Type B pancreatic cell (in vitro differentiated cells): ENCODE measurements at places on chromosomes 6 and 20. TPM values are rescaled to one million over a fixed set of nuclear protein-coding genes. Genes with fewer than 3 reads are reported as not detected.
A peak's percentile ranks its signal among the peaks of the same experiment; 100 is the strongest.

DNA sequence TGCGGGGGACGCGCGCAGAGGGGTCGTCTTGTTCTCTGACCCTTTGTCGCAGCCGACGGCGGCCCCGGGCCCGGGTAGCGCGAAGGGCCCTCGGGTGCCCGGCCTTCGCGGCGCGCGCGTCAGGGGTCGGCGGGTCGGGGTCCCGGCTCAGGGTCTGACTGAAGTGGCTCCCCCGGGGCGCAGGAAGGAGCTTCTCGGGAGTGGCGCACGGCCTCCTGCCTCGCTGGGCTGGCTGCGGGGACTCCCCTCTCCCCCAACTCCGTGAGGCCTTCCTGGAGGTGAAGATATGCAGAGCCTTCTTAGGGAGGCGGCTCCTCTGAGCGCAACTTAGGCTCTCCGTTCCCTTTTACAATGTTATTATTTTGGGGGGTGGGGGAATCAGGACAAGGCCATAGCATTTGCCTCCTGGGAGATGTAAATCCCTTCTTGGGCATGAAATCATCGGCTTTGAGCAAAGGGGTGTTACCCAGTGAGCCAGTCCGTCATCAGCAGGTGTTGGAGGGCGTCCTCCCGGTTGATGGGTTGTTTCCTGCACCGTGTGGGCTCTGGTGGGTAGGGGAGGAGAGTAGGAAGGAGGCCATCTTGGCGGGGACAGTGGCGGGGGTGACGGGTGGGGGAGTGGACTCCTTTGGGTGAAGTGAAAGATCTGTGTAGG is 523 bp downstream of the CDS2 start:
- DNase-seq, result peak; percentile 66

Gene CRISP3
- total RNA-seq, result 57.4 and 120 TPM in 2 replicates

DNA sequence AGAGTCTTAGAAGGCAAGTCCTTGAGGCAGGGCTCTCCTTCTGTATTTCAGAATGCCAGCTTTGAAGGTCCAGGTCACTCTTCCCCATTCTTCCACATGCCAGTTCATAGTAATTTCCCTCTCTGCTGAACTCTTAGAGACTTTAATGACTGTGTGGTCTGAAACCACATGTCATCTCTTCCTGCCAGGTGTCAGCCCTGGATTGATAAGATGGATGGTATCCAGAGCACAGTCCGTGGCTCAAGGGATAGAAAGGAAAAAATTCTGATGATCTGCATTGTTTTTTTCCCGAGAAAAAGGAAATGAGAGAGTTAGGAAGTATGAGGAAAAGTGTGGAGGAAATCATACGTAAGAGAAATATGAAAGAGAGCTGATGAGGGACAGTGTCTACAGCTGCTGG is 250.9 kb downstream of the TPBG start:
- no peak for DNase-seq

Gene NT5E
- total RNA-seq, result 6.6 and 11.6 TPM in 2 replicates

DNA sequence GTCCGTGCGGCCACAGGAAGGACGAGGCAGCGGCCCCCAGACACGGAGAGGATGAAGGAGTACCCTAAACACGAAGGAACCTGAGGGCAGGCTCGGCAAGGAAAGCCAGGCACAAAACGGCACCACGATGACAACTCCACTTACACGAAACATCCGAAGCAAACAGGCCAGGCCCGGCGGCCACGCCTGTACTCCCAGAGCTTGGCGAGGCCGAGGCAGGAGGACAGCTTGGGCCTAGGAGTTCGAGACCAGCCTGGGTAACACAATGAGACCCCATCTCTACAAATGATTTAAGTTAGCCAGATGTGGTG is 13.4 kb downstream of the KCNQ2 start:
- no peak for DNase-seq

DNA sequence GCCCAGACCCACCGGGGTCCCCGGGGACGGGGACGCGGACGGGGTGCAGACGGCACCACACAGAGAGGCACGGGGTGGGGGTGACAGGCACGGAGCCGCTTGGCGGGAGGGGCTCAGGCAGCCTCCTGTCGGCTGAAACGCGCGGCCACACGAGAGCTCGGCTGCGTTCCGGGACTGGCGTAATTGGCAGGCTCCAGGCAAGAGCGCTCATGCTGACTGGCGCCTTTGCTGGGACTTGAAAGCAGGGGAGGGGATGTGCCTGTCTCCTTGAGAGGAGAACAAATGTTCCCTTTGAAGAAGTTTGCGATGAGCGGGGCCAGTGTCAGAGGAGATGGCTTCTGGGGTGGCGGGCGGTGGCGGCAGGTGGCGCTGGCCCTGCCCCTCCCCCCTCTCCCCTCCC is 25.8 kb downstream of the BHLHE23 start:
- no peak for DNase-seq

DNA sequence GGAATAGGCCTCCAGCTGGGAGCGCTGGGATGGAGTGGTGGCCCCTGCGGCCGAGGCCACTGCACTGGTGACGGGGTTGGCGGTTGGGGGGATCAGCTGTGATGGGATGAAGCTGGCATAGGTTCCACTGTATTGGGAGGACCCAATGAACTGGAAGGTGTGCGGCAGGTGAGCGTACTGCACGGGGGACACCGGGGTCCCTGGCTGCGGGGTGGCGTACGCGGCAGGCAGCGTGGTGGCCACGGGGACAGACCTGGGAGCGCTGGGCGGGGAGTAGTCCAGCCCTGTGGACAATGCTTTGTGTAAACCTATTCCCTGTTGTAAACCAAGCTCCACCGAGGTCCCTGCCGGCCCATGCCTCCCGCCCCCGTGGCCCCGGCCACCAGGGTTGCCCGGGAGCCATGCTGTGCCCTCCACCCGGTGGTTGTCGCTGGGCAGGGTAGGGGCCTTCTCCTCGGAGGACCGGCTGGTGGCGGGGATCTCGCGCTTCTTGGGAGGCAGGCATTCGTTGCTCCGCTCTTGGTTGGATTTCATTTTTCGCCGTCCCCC is 89.5 kb downstream of the GMPR start:
- DNase-seq, result no peak

GRCh38 chr6:32114796-32115195 is 5.7 kb upstream of the TNXB start:
- DNase-seq, result no peak

Gene CPXM1
- 6.6 and 106 TPM in 2 replicates for total RNA-seq

DNA sequence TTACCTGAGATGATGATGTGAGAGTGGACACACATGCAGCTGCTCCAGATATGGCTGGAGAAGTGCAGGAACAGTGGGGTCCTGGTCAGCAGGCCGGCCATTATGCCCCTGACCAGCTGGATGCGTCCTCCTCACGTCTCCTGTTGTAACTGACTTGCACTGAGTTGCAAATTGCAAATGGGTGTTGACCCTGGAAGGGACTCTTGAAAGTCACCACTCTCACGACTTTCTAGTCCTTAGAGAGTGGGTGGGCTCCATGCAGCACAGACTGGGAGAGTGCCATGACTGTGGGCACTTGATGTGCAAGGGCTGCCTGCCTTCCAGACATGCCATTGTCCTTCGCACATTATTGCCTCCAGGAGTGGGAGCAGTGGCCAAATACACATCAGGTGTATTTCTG is 10.8 kb downstream of the FAM83D start:
- DNase-seq, result no peak

Gene MYLIP
- 44.4 and 54.9 TPM in 2 replicates for total RNA-seq

DNA sequence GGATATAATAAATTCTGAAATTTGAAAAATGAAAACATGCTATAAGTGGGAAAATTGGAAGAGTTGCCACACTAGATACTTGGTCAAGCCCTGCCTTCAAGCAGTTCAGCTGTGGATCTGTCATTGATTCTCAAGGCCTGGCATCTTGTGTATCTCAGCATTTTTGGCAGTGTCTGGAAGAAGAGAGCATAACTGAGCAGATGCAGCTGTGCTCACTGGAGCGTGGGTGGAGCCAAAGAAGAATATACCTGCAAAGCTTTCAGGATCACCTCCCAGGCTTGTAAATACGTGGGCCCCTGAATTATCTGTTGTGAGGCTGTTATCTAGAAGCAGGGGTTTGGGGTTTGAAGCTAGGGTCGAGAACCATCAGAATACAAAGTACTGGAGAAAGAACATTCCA is 31.3 kb upstream of the CHD6 start:
- no peak for DNase-seq

Gene PROCR
- total RNA-seq, result 0.76 and 5.8 TPM in 2 replicates

Gene PAK5
- 0.69 and 1.8 TPM in 2 replicates for total RNA-seq

DNA sequence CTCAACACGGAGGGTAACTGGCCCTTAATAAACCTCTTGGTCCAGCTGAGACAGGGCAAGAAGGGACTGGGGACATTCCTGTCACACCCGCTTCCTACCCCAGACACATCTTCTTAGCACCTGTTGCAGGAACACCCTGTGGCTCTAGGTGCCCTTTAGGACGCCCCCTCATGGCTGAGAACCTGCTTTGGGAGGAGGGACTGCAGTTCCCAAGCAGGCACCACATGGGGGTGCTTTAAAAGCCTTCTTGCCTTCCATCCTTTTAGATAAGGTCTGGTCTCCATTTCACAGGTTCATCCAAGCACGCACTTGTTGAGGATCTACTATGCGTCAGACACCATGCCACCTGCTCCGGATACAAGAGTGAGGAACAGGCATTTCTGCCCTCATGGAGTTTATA is 26.6 kb downstream of the NSFL1C start:
- DNase-seq, result no peak

Gene OR2J3
- not detected in 2 replicates for total RNA-seq

DNA sequence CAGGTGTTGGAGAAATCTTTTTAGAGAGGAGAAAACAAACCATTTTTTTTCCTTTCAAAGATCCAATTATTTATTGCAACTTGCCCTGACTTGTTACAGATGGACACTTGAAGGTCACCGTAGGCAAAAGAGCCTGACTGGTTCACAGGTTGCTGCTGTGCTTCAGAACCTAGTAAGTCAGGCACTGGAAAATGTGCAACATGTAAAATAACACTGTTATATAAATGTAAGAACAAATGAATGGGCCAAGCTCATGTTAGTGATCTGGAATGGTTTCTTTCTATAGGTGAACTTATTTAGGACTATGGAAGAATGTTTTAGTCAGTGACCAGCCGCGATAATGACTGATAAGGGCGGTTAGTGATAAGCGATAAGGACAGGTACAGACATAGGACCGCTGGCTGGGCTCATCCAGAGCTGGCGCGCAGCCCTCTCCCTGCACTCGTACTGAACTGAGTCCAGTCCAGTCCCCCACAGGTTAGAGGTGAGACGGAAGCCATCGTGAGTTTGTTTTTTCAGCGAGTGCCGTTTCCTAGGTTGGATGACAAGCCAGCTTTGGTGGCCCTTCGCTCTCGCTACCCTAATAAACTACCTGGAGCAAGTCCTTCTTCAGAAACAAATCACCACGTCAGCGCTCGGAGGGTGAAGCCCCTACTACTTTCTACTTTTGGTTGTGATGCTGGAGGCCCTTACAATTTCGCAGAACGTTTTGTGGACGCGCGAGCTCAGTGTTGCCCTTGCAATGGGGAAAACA is 94.4 kb upstream of the PRDM1 start:
- DNase-seq, result no peak

Gene TNFRSF6B
- total RNA-seq, result not detected in 2 replicates

GRCh38 chr6:1504465-1504864 is 105.2 kb upstream of the FOXC1 start:
- no peak for DNase-seq

- DNase-seq, result no peak
Observed at GRCh38 chr20:53298911-53299310, 294.7 kb downstream of the ZNF217 start.

GRCh38 chr6:18343741-18344140 is 43.4 kb upstream of the RNF144B start:
- no peak for DNase-seq

DNA sequence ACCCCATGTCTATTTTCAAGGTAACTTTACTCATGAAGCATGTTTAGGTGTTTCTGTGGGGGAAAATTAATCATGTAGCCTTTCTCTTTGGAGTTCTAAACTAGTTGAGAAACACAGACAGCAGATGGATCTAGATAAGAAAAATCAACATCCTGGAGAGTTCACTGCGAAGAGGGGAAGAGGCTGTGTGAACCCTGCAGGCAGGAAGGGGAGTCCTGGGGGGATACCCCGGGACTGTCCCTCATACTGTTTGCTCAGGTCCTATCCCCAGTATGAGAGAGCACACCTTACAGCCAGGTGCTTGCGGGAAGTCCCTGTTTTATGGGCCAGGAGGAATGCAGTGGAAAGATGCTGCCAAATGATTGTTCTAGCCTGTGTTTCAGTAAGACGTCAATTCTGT is 32.7 kb downstream of the CHMP4B start:
- no peak for DNase-seq

Gene ATP6V1G2
- total RNA-seq, result 1.6 and 5.9 TPM in 2 replicates

DNA sequence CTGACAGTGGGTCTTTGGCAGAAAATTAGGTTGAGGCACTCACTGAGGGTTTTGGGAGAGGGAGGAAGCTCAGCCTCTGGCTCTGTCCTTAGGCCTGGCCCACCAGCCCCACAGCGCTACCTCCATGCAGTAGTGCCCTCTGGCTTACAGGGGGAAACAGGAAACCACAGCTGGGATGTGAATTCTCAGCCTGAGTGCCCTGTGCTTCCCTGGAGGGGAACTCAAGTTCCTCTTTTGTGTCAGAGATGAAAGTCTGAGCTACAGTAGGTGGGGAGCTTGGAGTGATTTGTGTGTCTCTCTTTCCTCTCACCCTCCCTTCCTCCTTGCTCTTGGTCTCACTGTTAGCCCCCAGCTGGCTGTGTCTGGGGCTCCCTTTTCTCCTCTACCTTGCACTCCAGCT is 48.2 kb upstream of the BLCAP start:
- DNase-seq, result no peak

Gene STMND1
- total RNA-seq, result 0.43 and 2.2 TPM in 2 replicates

Gene SNAP91
- total RNA-seq, result 3.0 and 3.4 TPM in 2 replicates

Gene DDR1
- 197 and 315 TPM in 2 replicates for total RNA-seq

- DNase-seq, result no peak
Observed at GRCh38 chr6:12291071-12291838, 1.1 kb downstream of the EDN1 start.

DNA sequence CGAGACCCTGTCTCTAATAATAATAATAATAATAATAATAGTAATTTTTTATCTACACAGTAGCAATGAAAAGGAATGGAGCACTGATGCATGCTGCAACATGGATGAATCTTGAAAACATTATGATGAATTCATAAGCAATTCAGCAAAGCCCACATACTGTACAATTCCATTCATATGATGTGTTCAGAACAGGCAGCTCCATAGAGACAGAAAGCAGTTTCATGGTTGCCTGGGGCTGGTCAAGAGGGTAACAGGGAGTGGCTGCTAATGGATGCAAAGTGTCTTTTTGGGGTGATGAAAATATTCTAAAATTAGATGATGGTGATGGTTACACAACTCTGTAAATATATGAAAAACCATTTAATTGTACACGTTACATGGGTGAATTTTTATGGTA is 43.6 kb downstream of the SLC24A3 start:
- no peak for DNase-seq

Gene TNF
- total RNA-seq, result not detected in 2 replicates

DNA sequence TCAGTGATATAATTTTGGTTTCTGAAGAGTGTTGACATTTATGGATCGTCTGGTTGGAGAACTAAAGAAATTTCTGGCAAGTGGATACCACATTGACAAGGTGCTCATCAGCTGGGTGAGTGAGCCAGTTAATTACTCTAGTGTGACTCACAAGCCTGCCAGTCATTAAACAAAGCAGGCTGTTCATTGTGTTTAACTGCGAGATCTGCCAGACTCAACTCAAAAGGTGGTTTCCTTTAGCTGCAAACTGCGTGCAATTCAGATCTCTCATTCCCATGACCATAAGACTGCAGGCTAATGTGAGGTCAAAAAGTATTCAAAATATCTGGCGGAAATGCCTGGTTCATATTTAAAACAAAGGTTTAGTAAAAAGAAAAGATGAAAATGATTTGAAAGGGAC is 32.5 kb upstream of the IYD start:
- DNase-seq, result no peak
